T-helper 2 cell treated with Interferon-gamma antibody and Interleukin-4, amounts not matched to agents 100 ng/mL and 5 ng/mL, for 36 hours (primary cell): ENCODE measurements at places on chromosomes 12 and 14. TPM values are rescaled to one million over a fixed set of nuclear protein-coding genes. Genes with fewer than 3 reads are reported as not detected.

Gene LPCAT3
- total RNA-seq: 32.7 and 33.3 TPM in 2 replicates

Gene INHBC
- total RNA-seq: not detected in 2 replicates

Gene RASSF9
- not detected in 2 replicates for total RNA-seq

Gene MSI1
- not detected in 2 replicates for total RNA-seq

Gene PLEKHG7
- not detected in 2 replicates for total RNA-seq

Gene KRT4
- total RNA-seq: not detected in 2 replicates

Gene CLEC1B
- not detected in 2 replicates for total RNA-seq

Gene FAIM2
- 0.18 and 0.27 TPM in 2 replicates for total RNA-seq

Gene MGST1
- total RNA-seq: 1.2 and 1.4 TPM in 2 replicates

Gene IL31
- not detected in 2 replicates for total RNA-seq

Gene DCN
- total RNA-seq: not detected in 2 replicates

Gene C14orf180
- total RNA-seq: not detected in 2 replicates

Gene STYK1
- 0.32 and 1.7 TPM in 2 replicates for total RNA-seq

Gene PTPN21
- total RNA-seq: 0.23 TPM in 1 of 2 replicates, not detected in the other

Gene SLC25A29
- total RNA-seq: 27.7 and 29.3 TPM in 2 replicates

Gene HCAR2
- total RNA-seq: 0.11 TPM in 1 of 2 replicates, not detected in the other

Gene LGR5
- not detected in 2 replicates for total RNA-seq

Gene CSRNP2
- 16.9 and 18.7 TPM in 2 replicates for total RNA-seq

Gene PLEKHD1
- 0.09 and 0.16 TPM in 2 replicates for total RNA-seq

Gene EPYC
- total RNA-seq: not detected in 2 replicates
